ENCODE measurements at places on chromosomes 7 and 10.

- no peak for DNase-seq
Measured at GRCh38 chr7:117188376-117188775, 134.5 kb downstream of the WNT2 start.

GRCh38 chr10:127406018-127406550 lies 143.0 kb upstream of the NPS start:
- no peak for DNase-seq

- DNase-seq: no peak
Measured at GRCh38 chr7:52352013-52352981, 683.1 kb upstream of the POM121L12 start.

GRCh38 chr10:132164761-132165278 lies 21.9 kb upstream of the DPYSL4 start:
- no peak for DNase-seq

DNA sequence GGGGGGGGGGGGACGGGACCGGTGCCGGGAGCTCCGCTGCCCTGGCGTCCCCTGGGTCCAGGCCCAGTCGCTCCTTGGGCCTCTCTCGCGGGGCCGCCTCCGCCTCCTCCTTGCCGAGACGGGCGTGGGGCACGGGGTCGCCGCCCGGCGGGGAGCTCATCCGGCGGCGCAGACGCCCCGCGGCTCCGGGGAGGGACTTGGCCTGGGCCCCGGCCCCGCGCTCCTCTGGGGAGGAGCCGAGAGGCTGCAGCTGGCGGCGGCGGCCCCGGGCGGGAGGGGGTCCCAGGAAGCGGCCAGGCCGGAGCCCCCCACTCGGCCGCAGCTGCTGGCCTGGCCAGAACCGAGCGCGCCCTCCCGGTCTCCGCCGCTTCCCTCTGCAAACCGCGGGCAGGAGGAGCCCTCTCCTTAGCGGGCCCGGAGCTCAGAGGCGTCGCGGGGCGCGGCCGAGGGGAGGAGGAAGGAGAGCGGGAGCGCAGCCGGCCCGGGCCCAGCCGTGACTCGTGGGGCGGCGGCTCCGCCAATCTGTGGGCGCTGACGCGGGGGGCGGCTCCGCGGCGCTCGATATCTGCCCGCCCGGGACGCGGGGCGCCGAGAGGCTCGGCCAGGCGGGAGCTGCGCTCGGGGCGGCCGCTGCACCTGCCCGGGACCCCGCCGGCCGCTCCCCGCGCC lies at the start of gene FAM20C:
FAM20C (plus strand) TSS at position 591 of the 669 bp plus-strand sequence. CDS start 629 bp downstream, outside the sequence.
- DNase-seq: no peak

Data from activated CD4-positive, CD25-positive, alpha-beta regulatory T cell (primary cell).